ENCODE measurements at places on chromosomes 2 and 18. TPM values are rescaled to one million over a fixed set of nuclear protein-coding genes. Genes with fewer than 3 reads are reported as not detected.

The CFLAR gene
- 322 TPM for total RNA-seq

The NOSTRIN gene
- 35.9 TPM for total RNA-seq

The CCDC74A gene
- 61.3 TPM for total RNA-seq

The MC2R gene
- not detected for total RNA-seq

The TMEM178A gene
- total RNA-seq: 9.4 TPM

GRCh38 chr2:191333911-191334357, 88.7 kb downstream of the MYO1B start:
- no peak for DNase-seq
- H3K36me3 ChIP-seq: no peaks in the 10 kb centered on the region
- H3K4me3 ChIP-seq: no peak overlapping the region
- no peaks in the 10 kb centered on the region for H3K27me3 ChIP-seq

DNA sequence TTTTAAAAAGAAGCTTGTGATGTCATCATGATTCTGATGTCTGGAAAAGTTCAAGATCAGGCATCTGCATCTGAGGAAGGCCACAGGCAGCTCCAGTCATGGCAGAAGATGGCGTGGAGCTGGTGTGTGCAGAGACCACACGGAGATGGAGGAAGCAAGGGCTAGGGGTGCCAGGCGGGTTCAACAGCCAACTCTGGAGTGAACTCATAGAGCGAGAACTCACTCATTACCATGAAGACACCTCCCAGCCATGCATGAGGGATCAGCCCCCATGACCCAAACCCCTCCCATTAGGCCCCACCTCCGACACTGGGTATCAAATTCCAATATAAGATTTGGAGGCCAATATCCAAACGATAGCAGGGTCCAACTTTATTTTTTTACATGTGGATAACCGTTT, 61.6 kb downstream of the KCNG2 start:
- peaks cover 5% of the 10 kb centered on the region for H3K27me3 ChIP-seq
- no peaks in the 10 kb centered on the region for H3K36me3 ChIP-seq
- H3K27ac ChIP-seq: no peak overlapping the region
- DNase-seq: peak; percentile 11
- no peaks in the 10 kb centered on the region for H3K4me1 ChIP-seq

- no peaks in the 10 kb centered on the region for H3K27me3 ChIP-seq
- peak overlapping the region; percentile 68 for H3K27ac ChIP-seq
- H3K36me3 ChIP-seq: no peaks in the 10 kb centered on the region
- H3K4me1 ChIP-seq: no peaks in the 10 kb centered on the region
Observed at GRCh38 chr18:57915865-57916582, 112.9 kb upstream of the ATP8B1 start.

GRCh38 chr18:70291295-70291574, 2.4 kb downstream of the SOCS6 start:
- H3K4me3 ChIP-seq: no peak overlapping the region
- H3K27ac ChIP-seq: no peak overlapping the region
- H3K4me1 ChIP-seq: peaks cover 7% of the 10 kb centered on the region
- H3K27me3 ChIP-seq: no peaks in the 10 kb centered on the region
- no peak for DNase-seq

DNA sequence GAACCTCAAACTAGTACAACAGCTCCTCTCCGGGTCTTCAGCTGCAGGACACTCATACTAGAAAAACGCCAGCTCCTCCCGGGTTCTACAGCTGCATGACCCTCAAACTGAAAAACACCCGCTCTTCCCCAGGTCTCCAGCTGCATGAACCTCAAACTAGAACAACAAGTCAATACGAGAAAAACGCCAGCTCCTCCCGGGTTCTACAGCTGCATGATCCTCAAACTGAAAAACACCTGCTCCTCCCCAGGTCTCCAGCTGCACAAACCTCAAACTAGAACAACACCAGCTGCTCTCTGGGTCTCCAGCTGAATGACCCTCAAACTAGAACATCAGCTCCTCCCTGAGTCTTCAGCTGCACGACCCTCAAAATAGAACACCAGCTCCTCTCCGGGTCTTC, 315.0 kb upstream of the TFPI start:
- H3K4me1 ChIP-seq: no peaks in the 10 kb centered on the region
- H3K36me3 ChIP-seq: no peaks in the 10 kb centered on the region
- H3K27ac ChIP-seq: no peak overlapping the region
- no peak overlapping the region for H3K4me3 ChIP-seq
- DNase-seq: no peak

- H3K4me1 ChIP-seq: no peaks in the 10 kb centered on the region
- H3K27ac ChIP-seq: no peak overlapping the region
- H3K27me3 ChIP-seq: no peaks in the 10 kb centered on the region
- H3K36me3 ChIP-seq: no peaks in the 10 kb centered on the region
Observed at GRCh38 chr18:35573531-35573930, 8.0 kb upstream of the GALNT1 start.

- DNase-seq: no peak
- H3K4me1 ChIP-seq: no peaks in the 10 kb centered on the region
- no peaks in the 10 kb centered on the region for H3K27me3 ChIP-seq
- H3K27ac ChIP-seq: no peak overlapping the region
- no peak overlapping the region for H3K4me3 ChIP-seq
Observed at GRCh38 chr18:78268226-78268988, 711.2 kb upstream of the SALL3 start.

Data from breast epithelium (tissue), 4 donors.